Cardiac muscle cell (in vitro differentiated cells and primary cell): ENCODE measurements at places on chromosomes 7 and 10.
A peak's percentile ranks its signal among the peaks of the same experiment; 100 is the strongest.

- peak; percentile 34 for DNase-seq
These were observed 30.0 kb upstream of the PRKAR2B start for GRCh38 chr7:107014387-107015023.

- DNase-seq: no peak
These were observed 43.3 kb downstream of the FRMPD2 start for GRCh38 chr10:48231178-48231577.

- no peak for DNase-seq
These were observed 385 bp upstream of the C10orf90 start for GRCh38 chr10:126670895-126671261.

DNA sequence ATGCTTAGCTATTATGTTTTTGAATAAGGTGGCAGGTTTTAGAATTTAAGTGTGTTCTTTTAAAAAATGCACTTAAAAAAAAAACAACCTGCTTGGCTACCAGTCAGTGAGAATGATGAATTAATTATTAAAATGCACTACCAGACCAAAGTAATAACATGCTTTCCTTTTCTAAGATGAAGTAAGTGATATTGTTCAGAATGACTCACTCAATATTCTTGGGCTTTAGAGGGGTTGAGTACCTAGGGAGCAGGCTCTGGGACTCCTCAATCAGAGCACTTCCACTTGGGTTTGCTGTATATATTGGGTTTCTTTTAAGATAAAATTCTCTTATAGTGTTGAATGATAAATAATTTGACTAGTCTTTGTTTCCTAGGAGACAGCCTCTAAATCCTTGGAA lies 8.6 kb downstream of the STAM start:
- DNase-seq: no peak

- no peak for DNase-seq
These were observed 5.8 kb downstream of the CLCN1 start for GRCh38 chr7:143321734-143322133.
